Suppressor macrophage treated with lipopolysaccharide for 4 hours (primary cell): ENCODE measurements at places on chromosomes 2 and 18.

DNA sequence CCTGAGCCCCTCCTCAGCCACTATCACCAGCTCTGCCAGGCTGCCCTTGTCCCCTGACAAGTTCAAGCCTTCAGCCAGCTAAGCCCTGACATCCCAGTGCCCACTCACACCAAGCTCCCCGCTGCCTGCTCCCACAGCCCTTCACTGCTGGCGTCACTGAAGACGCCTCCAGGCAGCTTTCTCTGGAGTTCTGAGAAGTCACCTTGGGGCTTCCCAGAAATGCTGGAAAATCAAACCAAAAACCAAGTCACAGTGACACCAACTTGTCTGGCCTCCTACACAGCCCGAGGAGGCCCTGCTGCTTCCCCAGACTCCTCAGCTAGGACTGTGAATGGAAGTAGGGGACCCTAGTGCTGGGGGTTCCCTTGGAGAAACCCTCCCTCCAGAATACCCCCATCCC is 2.2 kb upstream of the TNS1 start:
- no peak for DNase-seq

DNA sequence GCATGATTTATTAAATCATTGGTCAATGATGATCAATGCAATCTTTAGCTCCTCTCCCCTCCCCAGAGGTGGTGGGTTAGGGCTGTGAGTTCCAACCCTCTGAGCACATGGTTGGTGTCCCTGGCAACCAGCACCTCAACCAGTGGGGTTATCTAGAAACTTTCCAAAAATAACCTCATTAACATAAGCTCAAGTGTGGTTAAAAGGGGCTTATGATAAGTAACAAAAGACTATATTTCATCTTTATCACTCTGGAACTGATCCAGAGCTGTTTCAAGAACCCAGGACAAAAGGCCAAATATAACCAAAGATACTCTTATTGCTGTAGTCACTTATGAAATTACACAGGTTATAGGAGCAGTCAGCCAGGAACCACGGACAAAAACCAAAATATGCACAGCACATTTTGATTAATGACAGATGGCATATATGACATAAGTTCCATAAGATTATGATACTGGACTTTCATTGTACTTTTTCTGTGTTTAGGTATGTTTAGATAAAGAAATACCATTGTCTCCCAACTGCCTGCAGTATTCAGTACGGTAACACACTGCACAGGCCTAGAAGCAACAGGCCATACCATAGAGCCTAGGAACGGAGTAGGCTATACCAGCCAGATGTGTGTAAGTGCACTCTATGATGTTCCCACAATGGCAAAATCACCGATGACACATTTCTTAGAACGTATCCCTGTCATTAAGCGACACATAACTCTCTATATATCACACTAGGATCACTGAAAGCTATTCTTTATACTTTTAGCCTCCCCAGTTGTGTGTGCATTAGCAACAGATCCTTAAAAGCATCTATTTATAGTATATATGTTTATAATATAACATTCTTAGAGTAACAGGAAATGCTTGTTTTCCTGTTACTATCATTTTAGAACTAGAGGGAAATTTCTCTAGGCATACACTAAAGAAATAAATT is 31.9 kb downstream of the KIDINS220 start:
- no peak for DNase-seq

GRCh38 chr2:62374301-62375112 is 131.5 kb downstream of the TMEM17 start:
- no peak for DNase-seq

GRCh38 chr2:108133457-108133856 is 106.3 kb upstream of the SULT1C3 start:
- DNase-seq, result no peak

DNA sequence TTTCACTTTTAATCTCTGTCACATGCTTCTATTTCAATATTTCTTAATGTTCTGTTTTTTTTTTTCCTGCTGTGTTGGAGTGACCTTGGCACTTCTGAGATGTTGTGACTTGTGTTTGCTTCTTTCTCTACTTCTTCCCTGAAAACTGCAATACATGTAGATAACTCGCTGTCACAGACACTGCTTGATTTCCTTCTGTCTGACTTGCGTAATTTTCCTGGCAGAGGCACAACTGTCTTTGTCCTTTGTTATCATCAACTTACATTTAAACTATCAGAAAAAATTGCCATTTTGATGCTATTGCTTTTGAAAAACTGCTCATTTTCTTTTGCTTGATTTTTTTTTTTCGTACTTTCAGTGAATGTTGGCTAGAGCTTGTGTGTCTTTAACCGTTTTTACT is 69.0 kb downstream of the BABAM2 start:
- DNase-seq, result peak; percentile 74

- no peak for DNase-seq
These were observed 191.3 kb upstream of the KCNJ3 start for GRCh38 chr2:154507186-154507585.
